GM04503 (cell line): ENCODE measurements at places on chromosomes 7 and 10.

DNA sequence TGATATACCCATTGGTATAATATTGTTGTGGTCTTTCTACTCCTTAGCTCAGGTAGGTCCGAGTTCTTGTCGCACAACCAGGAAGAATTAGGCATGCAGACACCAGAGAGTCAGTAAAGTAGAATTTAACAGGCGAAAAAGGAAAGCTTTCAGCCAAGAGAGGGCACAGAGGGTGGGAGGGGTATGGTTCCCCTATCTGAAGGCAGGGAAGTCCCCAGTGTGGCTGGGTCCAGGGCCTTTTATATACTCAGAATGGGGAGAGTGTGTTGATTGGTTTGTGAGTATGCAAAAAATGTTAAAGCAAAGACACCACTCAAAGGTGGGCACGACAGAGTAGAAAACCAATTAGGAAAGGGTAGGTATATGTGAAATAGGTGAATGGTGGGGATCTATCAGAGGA is 53.9 kb downstream of the IMMP2L start:
- DNase-seq: no peak

DNA sequence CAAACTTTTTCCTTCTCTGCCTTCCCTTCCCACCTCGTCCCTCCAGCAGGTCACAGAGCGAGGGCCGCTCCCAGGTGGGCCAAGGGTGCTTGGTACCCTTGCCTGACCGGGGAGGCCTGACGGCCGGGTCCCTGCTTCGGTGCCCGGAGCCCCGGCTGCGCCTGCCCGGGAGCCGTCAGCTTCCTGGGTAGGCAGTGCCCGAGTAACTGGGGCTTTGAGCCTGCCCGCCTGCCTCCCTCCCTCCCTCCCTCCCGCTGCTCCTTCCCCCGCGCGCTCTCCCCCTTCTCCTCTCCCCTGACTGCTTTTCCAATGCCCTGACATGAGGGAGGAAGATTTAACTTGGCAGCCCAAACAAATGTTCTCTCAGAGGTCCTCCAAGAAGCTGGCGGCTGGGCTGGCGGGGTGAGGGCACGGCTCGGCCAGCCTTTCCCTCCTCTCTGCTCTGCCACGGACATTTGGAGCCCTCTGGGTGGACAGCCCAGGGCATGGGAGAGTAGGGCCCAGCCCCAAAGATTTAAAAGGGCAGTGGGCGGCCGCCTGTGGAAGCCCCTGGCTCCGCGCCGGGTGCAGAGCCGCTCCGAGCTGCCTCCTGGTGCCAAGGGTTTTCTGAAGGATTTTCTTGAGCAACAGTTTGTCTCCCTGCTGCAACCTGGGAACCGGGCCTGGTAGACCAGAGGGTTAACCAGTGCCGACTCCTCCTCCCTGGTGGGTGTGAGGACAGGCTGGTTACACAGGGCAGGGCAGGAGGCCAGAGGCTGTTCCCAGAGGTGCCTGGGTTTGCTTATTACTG is 2.0 kb downstream of the ZMIZ1 start:
- DNase-seq: peak; percentile 74

DNA sequence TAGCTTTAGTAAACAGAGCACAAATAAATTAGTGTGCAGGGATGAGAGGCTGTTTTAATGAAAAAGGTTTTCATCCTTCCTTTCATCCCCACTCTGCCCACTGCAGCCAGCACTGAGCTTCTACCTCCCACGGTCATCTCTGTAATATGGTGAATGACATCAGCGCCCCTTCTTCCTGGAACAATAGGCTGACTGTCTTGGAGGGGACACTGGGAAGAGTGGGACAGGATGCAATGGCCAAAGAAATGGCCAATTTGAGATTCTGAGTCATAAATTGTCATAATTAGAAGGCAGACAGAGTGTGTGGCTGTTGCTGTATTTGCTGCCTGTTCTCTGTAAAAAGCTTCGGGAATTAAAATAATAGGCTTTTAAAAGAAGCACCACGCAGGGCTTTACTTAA is 126.7 kb upstream of the CALN1 start:
- DNase-seq: no peak

GRCh38 chr7:18345641-18346234 is 149.8 kb upstream of the HDAC9 start:
- DNase-seq: no peak

DNA sequence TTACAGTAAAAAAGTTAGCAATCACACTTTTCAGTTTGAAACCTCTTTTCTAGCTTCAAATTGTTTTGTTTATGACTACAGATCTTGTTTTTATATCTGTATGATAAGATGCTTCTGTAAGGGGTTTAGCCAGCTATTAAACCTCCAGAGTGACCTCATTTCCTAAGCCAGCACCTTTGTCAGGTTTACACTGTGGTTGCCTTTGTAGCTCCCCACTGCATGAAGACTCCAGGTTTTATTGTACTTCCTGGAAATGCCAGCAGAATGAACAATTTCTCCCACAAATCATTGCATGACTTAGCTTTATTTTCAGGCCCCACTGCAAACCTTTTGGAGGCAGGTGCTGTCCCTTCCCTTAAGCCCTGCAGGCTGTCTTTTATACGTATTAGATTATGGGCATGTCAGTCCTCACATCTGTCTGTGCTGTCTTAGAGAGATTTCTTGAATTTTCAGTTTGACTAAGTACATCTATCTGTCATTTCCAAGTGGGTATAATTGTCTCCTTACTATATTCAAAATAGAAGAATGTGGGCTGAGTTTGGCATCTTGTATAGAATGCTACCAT is 8.2 kb upstream of the AGR3 start:
- DNase-seq: no peak

DNA sequence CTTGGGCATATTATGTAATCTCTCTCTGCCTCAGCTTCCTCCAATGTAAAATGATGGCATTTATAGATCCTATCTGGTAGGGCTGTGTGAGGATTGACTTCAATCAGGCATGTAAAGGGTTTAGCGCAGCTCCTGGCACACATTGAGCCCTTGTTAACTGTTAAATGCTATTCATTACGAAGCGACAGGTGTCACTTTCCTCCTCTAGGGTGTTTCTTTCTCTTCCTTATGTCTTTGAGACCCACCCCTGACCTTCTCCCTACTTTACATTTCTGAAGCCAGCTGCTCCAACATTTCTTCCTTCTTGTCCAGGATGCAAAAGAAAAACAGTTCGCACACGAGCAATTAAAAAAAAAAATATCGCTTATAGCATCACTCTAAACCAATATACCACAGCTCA is 5.7 kb upstream of the R3HCC1L start:
- DNase-seq: no peak

DNA sequence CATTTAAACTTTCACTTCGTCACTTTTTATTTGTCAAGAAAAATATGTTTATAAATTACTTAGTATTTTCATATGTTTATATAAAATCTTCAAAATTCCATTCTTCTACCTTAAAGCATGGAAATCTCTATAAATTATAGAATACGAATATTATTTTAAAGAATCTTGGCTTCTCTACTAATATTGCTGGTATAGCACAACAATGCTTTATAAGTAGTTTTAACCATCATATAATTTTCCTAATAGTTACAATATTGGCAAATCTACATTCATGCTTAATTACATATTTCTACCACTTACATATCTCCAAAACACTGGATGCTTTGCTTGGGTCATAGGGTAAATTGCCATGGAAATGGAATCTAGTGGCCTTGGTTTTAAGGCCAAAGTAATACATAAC is 21.1 kb upstream of the ARMC3 start:
- no peak for DNase-seq

DNA sequence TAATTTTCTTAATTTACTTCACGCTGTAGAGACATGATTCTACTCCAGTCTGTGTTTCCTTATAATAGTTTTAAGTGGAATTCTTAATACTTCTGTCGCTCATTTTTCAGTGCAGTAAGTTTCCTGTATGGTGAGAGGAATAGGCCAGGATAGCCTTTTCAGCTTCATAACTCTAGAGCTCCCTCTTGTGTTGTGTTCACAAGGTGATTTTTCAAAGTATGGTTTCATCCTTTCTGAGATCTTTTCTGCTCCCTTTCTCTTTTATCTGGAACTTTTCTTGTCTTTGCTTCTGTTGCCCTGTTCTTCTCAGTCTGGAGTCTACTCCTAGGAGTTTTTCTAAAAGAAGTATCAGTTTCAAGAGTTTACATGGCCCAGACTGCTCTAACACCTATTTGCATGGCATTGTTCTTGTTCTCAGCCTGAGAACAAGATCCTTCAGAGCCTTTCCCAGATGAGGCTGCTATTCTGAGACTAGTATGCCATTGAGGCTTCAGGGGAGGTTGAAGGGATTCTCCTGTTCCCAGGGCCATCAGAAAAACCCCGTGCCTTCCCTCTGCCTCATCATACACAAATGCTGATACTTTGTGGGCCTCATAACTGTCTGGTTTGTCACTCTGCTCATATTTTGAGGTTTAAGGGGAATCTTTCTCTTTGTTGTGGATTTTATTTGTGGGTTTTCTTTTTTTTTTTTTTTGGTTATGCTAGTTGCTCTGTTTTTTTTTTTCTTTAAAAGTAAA is 21.8 kb downstream of the NET1 start:
- DNase-seq: peak; percentile 61

- DNase-seq: no peak
These were observed 35.6 kb upstream of the ATP6V0A4 start for GRCh38 chr7:138833596-138833995.

- DNase-seq: no peak
These were observed 19.4 kb downstream of the STMP1 start for GRCh38 chr7:135681762-135682161.

GRCh38 chr10:90308223-90308622 is 549.6 kb downstream of the HTR7 start:
- no peak for DNase-seq

GRCh38 chr10:9051328-9051974 is 997.0 kb downstream of the GATA3 start:
- no peak for DNase-seq

DNA sequence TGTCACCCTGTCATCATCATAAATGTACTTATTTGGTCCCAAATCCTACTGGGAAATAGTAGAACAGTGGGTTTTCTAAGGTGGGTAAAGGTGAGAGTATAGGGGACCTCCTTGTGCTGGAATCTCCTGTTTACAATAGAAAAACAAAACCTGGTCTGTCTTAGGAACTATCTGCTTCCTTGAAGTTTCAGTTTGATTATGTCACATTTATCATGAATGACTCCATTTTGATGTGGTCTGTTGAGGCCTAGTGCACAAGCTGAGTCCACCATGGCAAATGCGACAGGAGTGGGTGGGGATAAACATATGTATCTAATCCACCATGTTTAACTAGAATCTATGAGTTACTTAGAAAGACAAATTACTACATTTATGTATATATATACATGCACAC is 13.0 kb upstream of the REPIN1 start:
- no peak for DNase-seq
